ENCODE measurements at places on chromosomes 16 and 17.

GRCh38 chr16:29995324-29995910 lies at the start of gene HIRIP3:
Gene HIRIP3, minus strand, starts transcription at chr16:29995617. Its CDS starts 12 bp downstream, at chr16:29995605.
- DNase-seq = peak; percentile 95

DNA sequence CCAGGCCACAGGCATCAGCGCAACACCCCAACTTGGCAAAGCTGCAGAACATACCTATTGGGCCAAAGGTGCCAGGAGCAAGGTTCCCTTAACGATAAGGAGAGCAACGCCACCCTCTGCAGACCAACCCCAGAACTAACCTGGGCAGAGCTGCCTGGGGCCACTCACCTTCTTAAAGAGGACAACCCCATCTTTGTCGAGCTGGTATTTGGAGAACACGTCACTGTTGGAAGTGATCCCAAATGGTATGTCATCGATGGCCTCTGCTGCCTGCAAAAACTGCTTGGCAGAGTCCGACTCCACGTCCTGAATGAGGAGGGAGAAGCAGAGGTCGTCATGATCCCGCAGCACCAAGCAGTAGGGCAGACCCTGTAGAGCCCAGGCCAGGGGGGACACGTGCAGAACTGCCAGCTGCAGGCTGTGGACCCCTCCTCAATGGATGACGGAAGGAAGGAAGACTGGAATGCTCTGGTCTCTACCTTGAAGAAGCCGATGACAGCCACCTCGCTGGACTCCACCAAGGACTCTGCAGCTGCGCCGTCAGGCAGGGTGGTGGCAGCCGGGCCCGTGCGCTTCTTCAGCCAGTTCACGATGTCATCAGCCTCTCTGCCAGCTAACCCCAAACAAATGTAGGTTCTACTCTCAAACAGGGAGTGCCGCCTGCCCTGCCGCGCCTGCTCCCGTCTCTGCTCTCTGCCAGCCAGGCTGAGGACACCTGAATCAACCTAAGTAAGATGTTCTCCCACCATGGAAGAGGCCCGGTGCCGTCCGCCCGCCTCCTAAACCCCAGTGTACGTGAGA lies 5.2 kb downstream of the P4HB start:
- no peak for DNase-seq

- DNase-seq = no peak
Measured at GRCh38 chr16:67164599-67165061, at the start of gene HSF4. Gene HSF4, plus strand, starts transcription at chr16:67164745. Its CDS starts 67 bp downstream, at chr16:67164812.

DNA sequence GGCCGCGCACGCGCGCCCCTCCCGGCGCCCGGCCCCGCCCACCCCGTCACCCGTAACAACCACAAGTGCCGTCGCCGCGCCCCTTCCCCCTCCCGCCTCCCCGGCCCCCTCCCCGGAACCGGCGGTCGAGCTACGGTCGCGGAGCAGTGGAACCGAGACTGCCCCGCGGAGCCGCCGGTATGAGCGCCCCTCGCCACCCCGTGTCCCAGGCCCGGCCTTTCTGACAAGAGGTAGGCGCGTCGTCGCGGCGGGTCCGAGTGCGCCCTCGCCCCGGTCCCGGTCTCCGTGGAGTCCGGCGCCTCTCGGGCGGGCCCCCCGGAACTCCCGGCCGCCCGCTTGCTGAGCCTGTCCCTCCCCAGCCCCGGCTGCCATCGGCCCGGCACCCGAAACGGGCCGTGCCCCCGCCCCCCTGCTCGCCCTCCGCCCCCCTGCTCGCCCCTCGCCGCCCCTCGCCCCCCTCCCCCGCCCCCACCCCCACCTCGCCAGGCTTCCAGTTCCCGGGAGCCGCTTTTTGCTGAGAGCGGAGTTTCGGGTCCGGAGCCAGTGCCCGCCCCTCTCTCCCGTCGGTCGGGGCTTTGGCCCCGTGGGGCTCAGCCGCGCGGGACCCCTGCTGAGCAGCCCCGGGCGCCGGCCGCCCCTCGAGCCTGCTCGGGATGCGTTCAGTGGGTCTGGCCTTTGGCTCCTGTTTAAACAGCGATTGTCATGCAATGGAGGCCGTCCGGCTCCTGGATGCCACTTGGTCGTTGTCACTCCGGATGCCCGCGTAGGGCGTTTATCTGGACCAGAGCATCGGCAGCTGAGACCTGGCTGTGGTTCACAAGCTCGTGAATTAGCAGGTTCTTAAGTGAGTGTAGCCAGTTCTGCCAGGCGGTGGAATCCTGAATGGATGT lies at the start of gene SEC14L1:
Gene SEC14L1 (plus strand): TSS at position 92 of the 890 bp plus-strand sequence. CDS start 2,628 bp downstream, outside the sequence.
- peak; percentile 83 for DNase-seq

GRCh38 chr16:88328313-88328980 lies 54.3 kb upstream of the ZNF469 start:
- DNase-seq = no peak

GRCh38 chr16:55149622-55150021 lies 174.4 kb upstream of the IRX6 start:
- no peak for DNase-seq

GRCh38 chr17:28763804-28764266 lies 20.0 kb downstream of the TRAF4 start:
- peak; percentile 59 for DNase-seq

- no peak for DNase-seq
Measured at GRCh38 chr16:85856585-85856984, 42.4 kb upstream of the IRF8 start.

DNA sequence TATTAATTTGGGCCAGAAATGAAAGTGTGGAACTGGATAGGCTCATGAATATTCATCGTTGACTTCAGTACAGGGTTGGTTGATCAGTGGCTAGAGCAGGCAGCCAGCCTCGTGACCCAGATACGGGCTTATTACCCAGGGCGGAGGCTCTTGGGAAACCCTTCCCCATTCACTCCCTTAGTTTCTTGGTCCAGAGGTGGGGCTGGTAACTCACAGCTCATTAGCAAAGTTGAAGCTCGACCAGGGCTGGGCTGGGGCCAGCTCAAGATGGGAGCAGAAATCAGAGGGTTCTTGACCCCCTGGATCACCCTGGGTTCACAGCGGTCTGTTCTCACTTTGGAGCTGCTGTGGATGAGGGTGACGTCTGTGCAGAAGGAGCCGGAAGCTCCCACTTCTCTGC lies 44.6 kb upstream of the GSE1 start:
- DNase-seq = no peak

DNA sequence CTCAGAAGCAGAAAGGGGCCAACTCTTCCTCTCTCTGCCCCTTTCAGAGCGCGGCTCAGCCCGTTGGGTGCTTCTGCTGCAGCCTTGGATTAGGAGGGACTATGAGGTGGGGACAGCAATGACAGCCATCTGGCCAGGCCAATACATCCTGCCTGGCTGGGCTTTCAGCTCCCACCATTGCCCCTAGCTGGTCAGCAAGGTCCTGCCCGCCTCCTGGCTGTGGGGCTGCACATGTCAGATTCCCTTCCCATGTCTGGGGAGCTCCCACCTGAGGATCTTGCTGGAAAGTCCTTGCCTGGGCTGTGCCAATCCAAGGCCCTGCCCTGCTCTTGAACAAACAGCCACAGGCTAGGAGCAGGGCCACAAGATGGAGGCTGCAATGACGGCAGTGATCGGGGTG lies 8.3 kb downstream of the TRIM65 start:
- DNase-seq = no peak

DNA sequence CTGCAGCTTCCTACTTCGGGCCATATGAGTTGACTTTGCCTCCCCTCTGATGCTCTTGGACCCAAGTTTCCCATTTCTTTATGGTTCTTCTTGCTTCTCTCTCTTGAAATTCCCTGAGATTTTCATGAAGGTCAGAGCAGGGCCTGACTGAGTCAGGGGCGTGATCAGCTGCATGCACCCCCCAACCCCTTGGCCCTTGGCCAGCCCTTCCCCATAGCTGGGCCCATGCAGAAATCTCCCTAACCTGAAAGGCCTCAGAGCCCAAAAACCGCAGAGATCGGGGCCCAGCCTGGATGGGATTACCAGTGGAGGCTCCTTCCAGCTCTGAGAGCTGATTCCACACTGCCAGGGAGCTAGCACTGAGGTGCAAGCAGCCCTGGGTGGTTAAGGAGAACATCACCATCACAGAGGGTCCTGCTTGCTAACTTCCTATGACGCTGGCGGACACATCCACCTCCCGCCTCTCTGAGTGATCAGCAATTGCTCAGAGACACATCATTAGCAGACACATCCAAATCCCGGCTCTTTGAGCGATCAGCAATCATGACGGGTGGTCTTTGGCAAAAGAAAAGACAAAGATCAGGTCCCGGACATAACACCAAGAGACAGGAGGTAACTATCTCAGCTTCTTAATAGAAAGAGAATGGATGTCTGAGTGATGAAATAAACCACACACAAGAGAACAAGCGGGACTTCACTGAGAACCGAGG lies 161.5 kb downstream of the C16orf78 start:
- DNase-seq = no peak

- no peak for DNase-seq
Measured at GRCh38 chr17:20213449-20213848, 204.3 kb downstream of the SPECC1 start.

GRCh38 chr17:7636163-7636562 lies 6.2 kb downstream of the SHBG start:
- DNase-seq = no peak

DNA sequence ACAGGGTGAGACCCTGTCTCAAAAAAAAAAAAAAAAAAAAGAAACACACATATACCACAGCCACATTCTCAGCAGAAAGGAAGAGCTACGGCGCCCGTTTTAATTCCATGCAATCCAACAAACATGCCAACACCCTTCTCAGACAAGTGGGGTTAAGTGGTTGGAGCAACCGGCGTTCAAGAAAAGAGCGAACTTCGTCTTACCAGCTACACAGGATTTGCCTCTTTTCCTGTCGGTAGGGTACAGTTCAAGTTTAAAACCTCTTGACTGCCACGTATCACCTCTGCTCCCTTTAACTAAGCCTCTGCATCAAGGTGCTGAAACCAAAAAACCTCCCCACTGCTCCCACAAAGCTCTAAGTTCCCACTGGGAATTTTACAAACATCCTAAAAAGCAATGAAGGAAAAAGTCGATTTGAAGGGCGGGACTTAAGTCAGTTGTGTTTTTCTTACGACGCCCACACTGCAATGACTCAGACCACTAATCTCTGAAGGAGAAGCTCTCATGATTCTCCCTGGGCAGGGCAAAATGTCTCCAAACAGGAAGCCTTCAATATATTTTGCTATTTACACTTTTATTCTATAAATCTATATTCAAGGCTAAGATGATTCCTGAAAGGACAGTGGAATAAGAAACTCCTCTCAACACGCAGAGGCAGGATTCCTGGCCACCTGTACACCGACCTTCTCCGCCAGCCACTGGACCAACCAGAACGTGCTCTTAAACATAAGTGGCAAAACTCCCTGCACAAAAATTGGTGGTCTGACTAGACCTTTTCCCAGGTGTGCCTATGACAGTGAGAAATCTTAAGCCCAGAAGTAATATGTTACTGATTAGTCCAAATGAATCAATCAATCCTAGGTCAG lies 18.8 kb downstream of the SRP68 start:
- DNase-seq = no peak

- no peak for DNase-seq
Measured at GRCh38 chr17:31327534-31328159, 6.2 kb upstream of the EVI2A start.

- DNase-seq = no peak
Measured at GRCh38 chr17:2266045-2266864, 37.3 kb downstream of the SMG6 start.

GRCh38 chr16:56277075-56277474 lies 85.8 kb downstream of the GNAO1 start:
- DNase-seq = no peak

DNA sequence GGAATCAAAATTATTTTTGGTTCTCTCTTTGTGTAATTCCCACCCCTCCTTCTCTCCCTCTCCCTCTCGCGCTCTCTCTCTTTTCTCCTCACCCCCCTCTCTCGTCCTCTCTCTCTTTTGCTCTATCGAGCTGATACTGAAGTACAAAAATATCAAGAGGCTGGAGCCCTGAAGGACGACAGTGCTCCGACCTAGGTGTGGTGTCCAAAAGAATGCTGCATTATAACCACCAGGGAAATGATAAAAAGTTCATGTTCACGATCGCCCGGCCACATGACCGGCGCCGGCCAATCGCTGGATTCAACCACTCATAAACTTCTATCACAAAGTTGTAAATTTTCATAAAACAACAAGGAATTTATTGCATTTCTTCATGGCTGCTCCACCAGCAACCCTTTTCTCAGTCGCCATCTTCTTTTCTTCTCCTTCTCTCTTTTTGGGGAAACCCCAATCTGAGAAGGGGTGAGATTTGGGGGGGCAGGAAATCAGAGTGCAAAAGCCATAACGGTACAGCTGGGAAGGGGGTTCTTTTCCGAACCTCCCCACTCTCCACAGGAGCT lies at the start of gene HOXB6:
Gene HOXB6 (minus strand): TSS at position 217 of the 560 bp plus-strand sequence. CDS start 6,836 bp downstream, outside the sequence.
- no peak for DNase-seq

DNA sequence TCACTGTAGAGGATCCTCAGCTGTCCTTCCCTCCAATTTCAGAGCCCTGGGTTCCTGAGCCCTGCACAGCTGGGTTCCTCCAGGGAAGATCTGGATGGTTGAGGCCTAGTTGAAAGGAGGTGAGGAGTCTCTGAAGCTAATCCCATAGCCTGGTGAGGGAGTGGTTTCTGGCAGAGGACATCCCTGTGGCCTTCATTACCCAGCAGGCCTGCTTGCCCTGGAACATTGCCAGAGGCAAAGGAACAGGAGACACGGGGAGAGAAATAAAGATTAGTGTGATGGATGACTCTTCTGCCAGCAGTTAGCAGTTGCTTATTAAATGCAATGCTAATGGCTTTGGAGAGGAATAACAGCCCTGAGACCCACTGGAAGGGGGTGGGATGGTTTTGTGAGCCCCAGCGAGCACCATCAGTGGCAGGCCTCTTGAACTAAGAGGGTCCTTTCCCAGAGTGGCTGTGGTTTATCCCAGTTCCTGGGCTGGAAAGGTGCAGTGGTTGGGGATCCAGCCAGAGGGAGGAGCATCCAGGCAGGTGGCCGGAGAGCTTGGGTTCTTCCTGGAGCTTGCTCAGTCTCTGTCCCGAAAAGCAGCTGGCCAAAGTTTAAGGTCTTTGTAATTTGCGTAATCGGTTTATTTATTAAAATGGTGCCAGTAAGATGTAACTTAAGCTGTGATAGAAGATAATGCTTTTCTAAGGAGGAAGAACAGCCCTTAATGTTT lies 209.7 kb downstream of the CCDC182 start:
- no peak for DNase-seq

DNA sequence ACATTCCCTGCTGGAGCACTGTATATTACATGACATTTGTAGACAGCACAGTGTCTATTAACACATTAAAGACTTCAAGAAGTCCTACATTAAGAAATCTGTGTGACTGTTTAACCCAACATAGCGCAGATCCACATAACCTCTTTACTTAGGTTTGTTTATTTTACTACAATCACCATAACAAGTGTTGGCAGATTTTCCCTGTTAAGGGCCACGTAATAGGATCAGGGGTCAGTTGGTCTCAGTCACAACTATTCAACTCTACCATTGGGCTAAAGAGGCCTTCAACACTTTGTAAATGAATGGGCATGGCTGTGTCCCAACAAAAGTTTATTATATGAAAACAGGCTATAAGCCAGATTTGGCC lies 51.3 kb upstream of the ADORA2B start:
- no peak for DNase-seq

GRCh38 chr17:59890720-59891119 lies 2.0 kb downstream of the TUBD1 start:
- no peak for DNase-seq

DNA sequence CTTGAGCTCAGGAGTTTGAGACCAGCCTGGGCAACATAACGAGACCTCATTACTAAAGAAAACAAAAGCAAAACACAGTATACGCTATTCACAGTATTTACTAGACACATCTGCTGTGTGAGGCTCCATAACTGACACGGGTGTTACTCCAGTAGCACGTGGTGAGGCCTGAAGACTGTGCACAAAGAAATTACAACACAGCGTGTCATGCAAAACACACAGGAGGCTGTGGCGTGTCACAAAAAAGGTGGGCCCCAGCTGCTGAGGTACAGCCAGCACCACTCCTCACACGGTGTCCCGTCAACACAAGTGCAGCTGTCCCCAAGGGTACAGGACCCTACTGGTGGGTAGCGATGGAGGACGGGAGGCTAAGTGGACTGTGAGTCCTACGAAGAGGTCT lies 2.7 kb downstream of the CYBC1 start:
- no peak for DNase-seq

All from retina (tissue), 1 donor.